ENCODE measurements at places on chromosomes 7 and 10.
A peak's percentile ranks its signal among the peaks of the same experiment; 100 is the strongest.

- H3K4me3 ChIP-seq = no peak overlapping the region
- no peak for DNase-seq
- H3K27me3 ChIP-seq = no peaks in the 10 kb centered on the region
These were observed 138.8 kb upstream of the BTBD16 start for GRCh38 chr10:122132331-122132755.

GRCh38 chr10:119634219-119634544 lies 17.0 kb upstream of the BAG3 start:
- no peak overlapping the region for H3K4me3 ChIP-seq
- no peak overlapping the region for H3K27ac ChIP-seq
- no peaks in the 10 kb centered on the region for H3K27me3 ChIP-seq
- no peaks in the 10 kb centered on the region for H3K36me3 ChIP-seq

DNA sequence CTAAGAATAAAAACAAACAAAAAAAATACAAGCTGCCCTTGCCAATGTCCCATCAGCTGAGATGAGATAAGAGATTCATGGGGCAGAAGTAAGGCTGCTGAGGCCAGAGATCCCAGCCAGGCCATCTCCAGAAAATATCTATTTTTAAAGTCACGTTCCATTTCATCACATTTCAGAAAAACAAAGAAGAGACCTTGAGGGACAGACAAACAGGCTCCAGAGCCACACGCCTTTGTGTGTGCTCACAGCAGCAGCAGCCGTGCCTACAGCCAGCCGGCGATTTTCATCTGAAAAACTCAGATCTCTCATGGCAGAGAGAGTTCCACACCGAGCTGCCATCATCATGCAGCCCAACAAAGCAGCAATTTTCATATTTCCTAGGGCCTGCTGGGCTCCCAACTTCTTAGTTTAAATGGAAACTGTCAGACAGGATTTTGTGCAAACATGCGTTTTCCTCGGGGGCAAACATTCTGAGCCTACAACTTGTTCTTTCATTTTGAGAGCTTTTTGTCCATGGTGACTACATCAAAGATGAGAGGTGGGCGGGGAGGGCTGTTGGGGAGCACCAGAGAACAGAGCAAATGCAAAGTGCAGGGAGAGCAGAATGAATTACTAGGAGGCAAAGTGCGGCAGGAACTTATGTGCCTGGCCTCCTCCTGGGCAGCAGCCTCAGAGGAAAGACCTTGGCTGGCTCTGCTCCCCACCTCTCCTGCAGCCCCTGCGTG lies 38.8 kb downstream of the DLG5 start:
- peak overlapping the region; percentile 76 for H3K27ac ChIP-seq
- no peaks in the 10 kb centered on the region for H3K36me3 ChIP-seq
- peak; percentile 59 for DNase-seq
- no peak overlapping the region for H3K4me3 ChIP-seq
- peaks cover 17% of the 10 kb centered on the region for H3K4me1 ChIP-seq

- no peaks in the 10 kb centered on the region for H3K36me3 ChIP-seq
- H3K4me3 ChIP-seq = no peak overlapping the region
- no peaks in the 10 kb centered on the region for H3K4me1 ChIP-seq
- no peak for DNase-seq
- H3K27me3 ChIP-seq = no peaks in the 10 kb centered on the region
These were observed 652.6 kb upstream of the GALNT17 start for GRCh38 chr7:70479153-70480021.

- H3K27ac ChIP-seq = no peak overlapping the region
- DNase-seq = no peak
- H3K4me3 ChIP-seq = no peak overlapping the region
- H3K4me1 ChIP-seq = no peaks in the 10 kb centered on the region
- no peaks in the 10 kb centered on the region for H3K27me3 ChIP-seq
These were observed 30.3 kb downstream of the GBX1 start for GRCh38 chr7:151137076-151137675.

DNA sequence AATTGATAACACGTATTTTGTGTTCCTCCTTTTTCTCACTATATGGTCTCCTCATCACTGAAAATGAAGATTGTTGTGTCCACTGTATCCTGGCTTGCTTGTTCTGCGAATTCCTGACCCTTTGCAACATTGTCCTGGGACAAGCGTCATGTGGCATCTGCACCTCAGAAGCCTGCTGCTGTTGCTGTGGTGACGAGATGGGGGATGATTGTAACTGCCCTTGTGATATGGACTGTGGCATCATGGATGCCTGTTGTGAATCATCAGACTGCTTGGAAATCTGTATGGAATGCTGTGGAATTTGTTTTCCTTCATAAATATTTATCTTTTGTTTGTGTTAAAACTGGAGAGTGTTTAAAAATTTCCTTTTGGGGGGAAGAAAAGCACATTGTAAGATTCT lies 93.7 kb downstream of the MDFIC start:
- H3K27ac ChIP-seq = no peak overlapping the region
- H3K27me3 ChIP-seq = no peaks in the 10 kb centered on the region
- H3K4me3 ChIP-seq = no peak overlapping the region
- DNase-seq = peak; percentile 52
- peaks cover 9% of the 10 kb centered on the region for H3K36me3 ChIP-seq

DNA sequence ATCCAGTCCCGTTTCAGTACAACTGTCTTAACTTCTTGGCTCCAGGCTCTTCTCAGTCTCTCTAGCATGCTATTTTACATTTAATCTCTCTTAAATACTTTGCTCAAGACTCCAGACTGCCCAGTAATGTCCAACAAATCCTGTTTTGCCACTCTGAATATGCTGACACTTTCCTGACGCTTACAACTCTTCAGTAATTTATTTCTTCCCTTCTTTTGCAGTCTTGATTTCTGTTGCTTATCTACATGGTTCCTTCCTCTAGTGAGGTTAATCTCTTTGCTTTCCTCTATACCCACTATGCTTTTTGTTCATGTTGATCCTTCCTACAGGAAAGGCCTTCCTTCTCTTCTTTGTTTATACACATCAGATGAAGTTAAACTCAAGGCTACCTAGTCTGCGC lies 23.7 kb downstream of the UMAD1 start:
- H3K36me3 ChIP-seq = no peaks in the 10 kb centered on the region
- no peak overlapping the region for H3K4me3 ChIP-seq
- H3K27ac ChIP-seq = no peak overlapping the region
- H3K4me1 ChIP-seq = no peaks in the 10 kb centered on the region

DNA sequence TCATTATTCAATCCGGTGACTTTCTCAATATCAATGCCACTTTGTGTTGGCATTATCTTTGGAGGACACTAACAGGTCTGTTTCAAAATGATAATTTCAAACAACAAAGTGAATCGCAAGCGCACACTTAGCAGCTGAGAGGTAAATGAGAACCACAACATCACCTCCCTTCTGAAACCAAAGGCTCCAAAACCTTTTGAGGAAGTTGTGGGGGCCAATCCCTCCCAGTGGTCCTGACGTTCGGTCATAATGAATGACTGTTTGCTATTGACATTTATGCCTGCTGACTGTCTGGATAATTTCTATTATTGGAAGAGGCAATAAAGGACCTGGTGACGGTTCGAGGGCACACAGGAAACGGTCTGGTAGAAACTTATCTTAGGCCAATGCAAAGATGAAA lies 1.8 kb downstream of the ADARB2 start:
- peaks cover 8% of the 10 kb centered on the region for H3K4me1 ChIP-seq
- peaks cover 11% of the 10 kb centered on the region for H3K27me3 ChIP-seq
- no peak overlapping the region for H3K4me3 ChIP-seq
- no peak overlapping the region for H3K27ac ChIP-seq
- no peak for DNase-seq

DNA sequence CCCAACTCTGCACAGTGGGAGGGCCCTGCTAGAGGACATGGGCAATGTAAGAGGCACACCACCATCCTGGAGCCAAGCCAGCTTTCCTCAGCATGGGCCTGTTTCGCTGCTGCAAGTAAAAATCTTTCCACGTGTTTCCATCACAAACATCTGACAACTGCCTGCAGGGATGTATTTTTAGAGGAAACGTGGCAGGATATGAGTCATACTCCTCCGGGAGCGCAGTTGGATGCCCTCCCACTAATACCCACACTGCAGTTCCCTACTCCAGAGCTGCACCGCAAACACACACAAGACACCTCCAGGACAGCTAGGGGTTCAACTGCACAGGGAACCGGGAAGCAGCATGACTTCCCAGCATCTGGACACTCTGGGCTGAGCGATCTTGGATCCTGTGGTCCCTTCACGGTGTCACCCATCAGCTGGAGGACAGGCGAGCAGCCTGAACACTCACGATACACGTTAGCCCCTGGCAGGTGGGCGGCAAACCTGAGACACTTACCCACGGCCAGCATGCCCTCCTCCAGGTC lies 26.1 kb downstream of the PLAC9 start:
- DNase-seq = peak; percentile 89
- peaks cover 23% of the 10 kb centered on the region for H3K36me3 ChIP-seq
- no peak overlapping the region for H3K4me3 ChIP-seq

DNA sequence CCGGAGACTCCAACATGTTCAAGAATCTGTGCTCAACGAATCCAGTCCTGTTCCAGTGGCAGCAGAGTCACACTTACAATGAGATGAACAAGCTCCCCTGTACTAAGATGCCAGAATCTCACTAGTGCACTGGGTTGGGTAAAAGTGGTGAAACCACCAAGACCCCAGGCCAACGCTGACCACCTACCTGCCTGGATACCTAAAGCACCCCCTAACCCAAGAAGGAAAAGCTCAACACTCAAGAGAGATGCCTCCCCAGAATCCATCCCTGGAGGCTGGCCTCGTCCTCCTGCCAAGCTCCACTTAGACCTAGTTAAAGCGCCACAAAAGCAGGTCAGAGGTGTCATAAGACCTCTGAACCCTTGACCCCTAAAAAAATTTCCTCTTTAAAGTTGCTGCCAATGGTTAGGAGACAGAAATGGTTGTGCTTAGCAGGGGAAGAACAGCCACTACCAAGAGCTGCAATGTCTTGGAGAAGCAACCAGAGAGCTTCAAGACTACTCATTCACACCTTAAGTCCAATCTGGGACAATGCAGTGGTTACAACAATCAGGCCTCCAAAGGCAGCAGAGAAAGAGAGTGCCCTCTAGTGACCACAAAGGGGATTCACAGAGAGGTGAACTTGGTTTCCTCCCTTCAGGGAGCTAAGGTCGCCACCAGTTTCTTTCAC lies 94.6 kb upstream of the MACROH2A2 start:
- H3K4me1 ChIP-seq = peaks cover 8% of the 10 kb centered on the region
- no peaks in the 10 kb centered on the region for H3K36me3 ChIP-seq
- no peak overlapping the region for H3K4me3 ChIP-seq
- H3K27me3 ChIP-seq = no peaks in the 10 kb centered on the region
- no peak overlapping the region for H3K27ac ChIP-seq

DNA sequence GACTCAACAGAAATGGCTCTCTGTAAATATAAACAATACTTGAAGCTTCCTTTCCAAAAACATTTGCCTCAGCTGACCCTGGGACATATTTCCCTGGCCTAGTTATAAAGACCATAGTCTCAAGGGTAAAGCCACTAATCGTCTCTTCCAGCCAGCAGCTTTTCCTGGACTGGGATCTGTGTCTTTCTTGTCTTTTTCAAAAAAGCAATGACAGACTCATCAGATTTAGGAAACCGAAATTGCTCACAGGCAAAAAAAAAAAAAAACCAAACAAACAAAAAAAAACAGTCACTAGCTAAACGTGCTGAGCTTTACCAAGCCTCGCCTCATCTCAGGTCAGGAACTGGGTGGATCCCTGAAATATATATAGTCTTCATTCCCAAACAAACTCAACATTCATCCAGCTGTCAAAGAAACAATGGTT lies 23.5 kb downstream of the STN1 start:
- peaks cover 15% of the 10 kb centered on the region for H3K4me1 ChIP-seq
- no peak overlapping the region for H3K4me3 ChIP-seq
- peaks cover 37% of the 10 kb centered on the region for H3K36me3 ChIP-seq

GRCh38 chr7:69864822-69865221 lies 266.5 kb downstream of the AUTS2 start:
- H3K27me3 ChIP-seq = no peaks in the 10 kb centered on the region
- H3K4me1 ChIP-seq = peaks cover 3% of the 10 kb centered on the region
- DNase-seq = no peak
- H3K36me3 ChIP-seq = no peaks in the 10 kb centered on the region
- no peak overlapping the region for H3K27ac ChIP-seq
- H3K4me3 ChIP-seq = no peak overlapping the region

DNA sequence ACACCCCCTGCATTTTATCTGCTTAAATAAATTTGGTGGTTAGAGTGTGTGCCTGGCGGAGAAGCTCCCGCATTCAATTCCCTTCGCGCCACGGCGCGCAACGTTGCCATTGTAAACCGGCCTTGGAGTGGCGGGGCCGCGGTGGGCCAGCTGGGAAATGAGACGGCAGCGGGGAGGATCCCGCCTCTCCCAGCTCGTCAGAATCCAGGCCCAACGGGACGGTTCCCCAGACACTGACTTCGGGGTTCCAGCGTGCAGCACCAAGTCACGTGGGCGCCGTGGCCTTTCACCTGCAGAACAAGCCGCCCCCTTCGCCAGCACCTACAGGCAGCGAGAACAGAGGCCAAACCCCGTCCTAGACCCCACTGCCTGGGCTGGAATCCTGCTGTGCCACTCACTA lies 103.4 kb downstream of the GRID1 start:
- no peak overlapping the region for H3K27ac ChIP-seq
- no peak overlapping the region for H3K4me3 ChIP-seq
- H3K36me3 ChIP-seq = no peaks in the 10 kb centered on the region
- DNase-seq = peak; percentile 11
- H3K4me1 ChIP-seq = peaks cover 5% of the 10 kb centered on the region

DNA sequence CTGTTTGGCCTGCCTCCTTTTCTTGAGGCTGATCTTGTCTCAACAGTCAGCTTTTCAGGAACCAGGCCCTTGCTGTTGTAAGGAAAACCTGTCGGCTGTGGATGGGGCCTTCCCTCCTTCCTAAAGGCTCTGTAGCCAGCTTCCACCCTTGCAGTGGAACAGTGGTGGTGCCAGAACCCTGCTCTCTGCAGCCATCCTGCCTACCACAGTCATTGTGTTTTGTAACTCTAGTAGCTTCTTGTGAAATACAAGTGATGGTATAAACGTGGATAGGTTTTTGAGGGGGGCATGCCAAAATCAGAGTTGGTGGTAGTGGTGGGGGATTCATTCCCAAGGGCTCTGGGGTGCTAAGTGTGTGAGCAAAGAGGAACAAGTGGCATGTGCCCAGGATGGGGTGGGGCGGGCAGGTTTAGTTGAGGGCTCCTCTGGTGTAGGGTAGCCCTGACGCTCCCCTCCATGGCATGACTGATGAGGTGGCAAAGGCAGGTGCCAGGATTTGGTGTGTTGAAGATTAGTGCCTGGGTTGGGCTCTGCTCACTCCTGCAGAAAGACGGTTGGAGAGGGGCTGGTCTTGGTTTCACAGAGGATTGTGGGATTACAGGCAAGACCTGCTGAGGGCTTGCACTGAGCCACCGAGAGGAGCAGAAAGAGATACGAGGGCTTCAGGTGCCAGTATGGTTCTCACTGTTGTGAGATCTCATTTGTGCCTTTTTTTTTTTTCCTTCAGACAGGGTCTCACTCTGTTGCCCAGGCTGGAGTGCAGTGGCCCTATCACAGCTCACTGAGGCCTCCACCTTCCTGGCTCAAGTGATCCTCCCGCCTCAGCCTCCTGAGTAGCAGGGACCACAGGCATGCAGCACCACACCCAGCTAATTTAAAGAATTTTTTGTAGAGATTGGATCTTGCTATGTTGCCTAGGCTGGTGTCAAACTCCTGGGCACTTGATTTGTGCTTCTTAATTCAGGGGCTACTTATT lies 7.4 kb downstream of the TSPAN14 start:
- H3K27ac ChIP-seq = peak overlapping the region; percentile 96
- H3K4me1 ChIP-seq = peaks cover 79% of the 10 kb centered on the region
- no peak overlapping the region for H3K4me3 ChIP-seq
- no peak for DNase-seq
- no peaks in the 10 kb centered on the region for H3K36me3 ChIP-seq

All from lung (tissue), 17 donors.